ENCODE measurements at places on chromosomes 13 and 19.

DNA sequence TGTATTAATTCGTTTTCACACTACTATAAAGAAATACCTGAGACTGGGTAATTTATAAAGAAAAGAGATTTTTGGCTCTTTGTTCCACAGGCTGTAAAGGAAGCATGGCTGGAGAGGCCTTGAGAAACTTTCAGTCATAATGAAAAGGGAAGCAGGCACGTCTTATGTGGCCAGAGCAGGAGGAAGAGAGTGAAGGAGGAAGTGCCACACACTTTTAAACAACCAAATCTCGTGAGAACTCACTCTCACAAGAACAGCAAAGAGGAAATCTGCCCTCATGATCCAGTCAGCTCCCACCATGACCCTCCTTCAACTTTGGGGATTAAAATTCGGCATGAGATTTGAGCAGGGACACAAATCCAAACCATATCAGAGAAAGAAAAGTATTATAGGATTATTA lies 1255.9 kb upstream of the MIR17HG start:
- DNase-seq: no peak

- no peak for DNase-seq
Observed at GRCh38 chr19:15279326-15279904, 47.2 kb upstream of the EPHX3 start.

DNA sequence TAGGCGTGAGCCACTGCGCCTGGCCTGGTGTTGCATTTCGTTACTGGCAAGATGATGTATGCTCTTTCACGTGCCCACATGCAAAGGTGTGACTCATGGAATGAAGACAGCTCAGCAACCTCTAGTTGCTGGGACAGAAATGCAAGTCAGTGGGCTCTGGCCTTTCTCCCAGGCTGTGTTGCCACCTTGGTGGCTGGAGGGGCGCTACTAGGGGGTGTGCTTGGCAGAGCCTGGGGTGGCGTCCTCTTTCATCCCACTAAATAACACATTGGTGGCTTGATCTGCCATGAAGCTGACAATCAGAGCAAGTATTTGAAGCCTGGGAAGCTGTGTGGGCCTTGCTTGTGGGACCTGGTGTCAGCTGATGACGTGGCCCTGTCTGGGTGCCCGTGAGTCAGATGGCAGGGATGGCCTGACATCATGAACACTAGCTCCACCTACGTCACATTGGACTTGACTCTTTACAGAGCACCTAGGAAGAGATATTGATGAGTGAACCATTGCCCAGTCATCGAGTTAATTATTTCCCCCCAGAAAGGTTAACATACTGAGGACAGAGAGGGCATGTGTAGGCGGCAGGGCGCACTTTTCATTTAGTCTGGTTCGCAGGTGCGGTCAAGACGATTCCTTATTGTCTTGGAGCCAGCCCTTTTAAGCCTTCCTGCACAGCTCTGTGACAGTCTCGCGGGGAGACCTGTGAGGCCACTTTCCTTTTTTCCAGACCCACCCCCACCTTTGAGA lies 154.2 kb downstream of the TM9SF2 start:
- no peak for DNase-seq

DNA sequence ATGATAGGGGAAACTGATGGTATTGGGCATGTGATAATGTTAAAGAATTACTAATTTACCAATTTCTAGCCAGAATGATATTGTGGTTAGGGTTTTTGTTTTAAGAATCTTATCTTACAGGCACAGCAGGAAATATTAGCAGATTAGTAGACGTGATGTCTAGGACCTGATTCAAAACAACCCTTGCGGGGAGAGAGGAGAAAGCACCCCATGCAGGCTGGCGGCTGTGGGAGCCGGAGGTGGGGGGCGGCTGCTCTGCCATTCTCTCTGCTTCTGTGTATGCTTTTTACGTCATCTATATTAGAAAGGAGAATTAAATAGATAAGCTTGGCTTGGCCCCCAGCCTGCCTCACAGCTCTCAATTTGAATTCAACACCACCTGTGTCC lies 41.5 kb downstream of the MLLT1 start:
- DNase-seq: no peak

DNA sequence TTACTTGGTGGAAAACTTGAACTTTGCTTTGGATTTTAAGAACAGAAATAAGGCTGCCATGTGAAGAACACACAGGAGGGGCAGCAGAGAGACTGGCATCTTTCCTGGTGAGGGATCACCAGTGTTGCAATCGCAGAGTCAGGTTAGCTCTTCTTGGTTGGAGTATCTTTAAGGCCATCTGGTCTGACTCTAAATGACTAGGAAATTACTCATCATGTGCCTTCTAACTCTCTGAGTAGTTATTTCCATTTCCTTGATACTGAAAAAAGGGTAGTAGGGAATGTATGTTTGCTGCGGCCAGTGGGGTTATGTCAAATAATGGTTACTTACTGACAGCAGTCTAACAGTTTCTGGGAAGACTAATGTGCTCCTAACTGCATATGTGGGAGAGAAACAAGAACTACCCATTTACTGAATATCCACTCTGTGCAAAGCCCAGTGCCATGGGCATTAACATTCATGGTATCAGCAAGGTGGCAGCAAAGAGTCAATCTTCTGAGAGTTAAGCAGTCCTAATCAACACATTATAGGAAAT lies 122.1 kb downstream of the COG6 start:
- DNase-seq: no peak

- no peak for DNase-seq
Observed at GRCh38 chr19:54518844-54519243, 16.2 kb downstream of the LAIR2 start.

DNA sequence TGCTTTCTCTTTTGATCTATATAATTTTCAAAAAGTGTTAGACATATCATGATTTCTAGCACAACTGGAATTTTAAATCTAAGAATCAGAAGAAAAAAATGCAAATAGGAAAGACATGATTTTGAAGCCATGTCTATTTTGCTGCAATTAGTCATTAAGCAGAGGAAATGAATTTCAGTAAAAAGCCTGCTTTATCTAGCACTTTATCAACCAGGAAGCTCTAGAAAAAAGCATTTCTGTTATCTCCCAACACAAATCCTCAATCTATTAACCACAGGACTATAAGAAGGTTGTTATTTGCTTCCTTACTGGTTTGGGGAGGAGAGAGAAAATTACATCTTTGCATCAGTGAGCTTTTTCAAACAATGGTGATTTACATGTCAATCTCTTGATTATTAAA lies 716.7 kb downstream of the DIAPH3 start:
- no peak for DNase-seq

DNA sequence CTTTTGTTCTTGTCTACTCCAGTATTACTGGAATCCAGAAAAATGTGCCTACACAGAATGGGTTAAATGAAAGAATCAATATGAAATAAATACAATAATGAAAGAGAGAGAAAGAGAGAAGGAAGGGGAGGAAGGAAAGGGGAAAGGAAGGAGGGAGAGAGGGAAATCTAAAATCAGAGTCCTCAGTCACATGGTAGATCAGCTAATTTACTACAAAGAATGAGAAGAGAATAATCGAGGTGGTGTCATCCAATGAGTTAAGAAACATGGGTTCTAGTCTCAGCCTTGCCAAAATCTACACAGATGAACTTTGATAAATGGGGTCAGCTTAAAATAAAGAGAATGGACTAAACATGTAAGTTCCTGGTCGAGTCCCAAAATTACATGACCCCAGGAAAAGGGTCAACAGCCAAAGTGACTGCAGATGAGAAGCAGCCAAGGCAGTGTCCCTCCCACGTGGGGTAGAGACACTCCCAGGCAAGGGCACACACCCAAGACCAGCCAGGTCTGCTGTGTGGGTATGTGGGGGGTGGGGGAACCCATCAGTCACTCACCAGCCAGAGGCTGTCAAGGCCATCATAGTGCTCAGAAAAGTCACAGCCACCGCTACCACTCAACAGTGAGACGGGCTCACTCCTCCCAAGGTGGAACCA lies 103.6 kb downstream of the STK24 start:
- no peak for DNase-seq

DNA sequence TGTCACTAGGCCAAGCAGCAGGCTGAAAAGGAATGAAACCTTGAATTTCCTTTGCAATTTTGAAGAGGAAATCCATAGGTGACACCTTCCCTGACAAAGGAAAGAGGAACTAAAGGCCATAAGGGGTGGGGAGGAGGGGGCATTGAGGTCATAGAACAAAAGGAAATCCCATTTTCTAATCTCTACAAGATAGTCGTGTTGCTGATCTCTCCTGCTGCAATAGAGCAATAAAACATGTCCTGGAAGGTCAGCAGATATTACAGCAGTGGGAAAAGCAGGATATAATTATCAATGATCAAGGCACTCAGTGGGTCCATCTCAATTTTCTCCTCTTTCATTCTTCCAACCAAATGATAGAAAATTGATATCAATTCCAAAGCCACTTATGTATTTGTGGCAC lies 20.3 kb upstream of the RAP2A start:
- no peak for DNase-seq
